Left renal cortex interstitium (tissue), 4 donors: ENCODE measurements at places on chromosomes 5 and 9.
A peak's percentile ranks its signal among the peaks of the same experiment; 100 is the strongest.

DNA sequence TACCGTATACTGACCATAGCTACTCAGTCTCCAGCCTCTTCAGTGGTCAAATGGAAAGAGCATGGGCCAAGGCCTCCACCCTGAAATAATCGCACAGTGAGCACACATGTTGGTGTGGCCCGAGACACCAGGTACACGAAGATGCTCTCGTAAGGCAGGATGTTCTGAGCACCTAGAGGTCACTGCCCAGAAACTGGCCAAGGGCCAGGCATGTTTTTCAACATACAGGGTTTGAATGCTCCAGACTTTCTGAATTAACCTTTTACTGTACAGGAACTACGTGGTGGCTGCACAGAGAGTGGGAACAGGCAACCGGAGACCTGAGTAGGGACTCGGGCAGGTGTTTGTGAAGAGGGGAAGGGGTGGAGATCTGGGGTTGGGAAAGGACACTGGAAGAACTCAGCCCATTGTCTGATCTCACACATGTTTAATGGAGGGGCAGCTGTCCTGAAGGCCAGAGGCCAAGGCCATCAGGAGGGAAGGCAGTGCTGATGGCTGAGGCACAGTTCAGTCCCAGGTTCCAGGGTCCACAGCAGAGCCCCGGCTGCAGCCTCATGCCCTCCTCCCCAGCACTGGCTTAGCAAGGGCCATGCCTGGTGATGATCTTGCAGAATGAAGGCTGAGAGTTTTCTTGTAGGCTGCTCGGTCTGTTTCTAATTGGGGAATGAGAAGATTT is 48.5 kb upstream of the ANKRD18A start:
- no peak for DNase-seq

GRCh38 chr9:94630281-94630680 is 9.0 kb downstream of the FBP1 start:
- no peak for DNase-seq

DNA sequence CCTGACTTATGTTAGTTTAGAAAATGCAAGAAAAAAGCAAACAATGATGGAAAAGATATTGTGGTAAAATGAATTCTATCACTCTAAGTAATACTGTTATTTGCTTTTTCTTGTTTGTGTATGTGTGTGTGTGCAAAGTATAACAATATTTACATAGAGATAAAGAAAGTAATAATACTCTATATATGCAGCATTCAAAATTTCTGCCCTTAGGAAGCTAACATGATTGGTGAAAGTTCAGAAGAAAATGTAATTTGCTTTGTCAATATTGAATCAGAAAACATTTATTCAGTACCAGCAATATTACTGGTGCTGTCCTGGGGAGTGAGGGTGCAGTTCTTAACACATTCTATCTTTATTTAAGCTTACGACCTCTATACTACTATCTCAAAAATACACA is 12.9 kb upstream of the PRDM9 start:
- no peak for DNase-seq

DNA sequence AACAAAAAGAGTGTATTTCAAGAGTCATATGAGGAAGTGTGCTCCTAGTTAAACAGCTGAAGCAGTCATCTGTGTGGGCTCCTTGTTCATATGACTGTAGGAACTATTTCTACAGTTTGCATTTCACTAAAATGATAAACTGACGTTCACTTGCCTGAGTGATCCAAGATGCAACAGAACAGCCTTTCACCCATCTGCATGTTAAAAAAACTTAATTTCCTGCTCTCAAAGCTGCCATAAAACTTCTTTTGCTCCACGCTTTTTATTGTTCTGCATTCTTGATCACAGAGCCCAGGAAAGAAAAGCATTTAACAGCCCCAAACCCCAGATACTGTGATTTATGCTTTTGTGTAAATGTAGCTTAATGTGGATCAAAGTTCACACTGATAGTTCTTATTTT is 43.9 kb downstream of the ZNF608 start:
- DNase-seq = no peak

DNA sequence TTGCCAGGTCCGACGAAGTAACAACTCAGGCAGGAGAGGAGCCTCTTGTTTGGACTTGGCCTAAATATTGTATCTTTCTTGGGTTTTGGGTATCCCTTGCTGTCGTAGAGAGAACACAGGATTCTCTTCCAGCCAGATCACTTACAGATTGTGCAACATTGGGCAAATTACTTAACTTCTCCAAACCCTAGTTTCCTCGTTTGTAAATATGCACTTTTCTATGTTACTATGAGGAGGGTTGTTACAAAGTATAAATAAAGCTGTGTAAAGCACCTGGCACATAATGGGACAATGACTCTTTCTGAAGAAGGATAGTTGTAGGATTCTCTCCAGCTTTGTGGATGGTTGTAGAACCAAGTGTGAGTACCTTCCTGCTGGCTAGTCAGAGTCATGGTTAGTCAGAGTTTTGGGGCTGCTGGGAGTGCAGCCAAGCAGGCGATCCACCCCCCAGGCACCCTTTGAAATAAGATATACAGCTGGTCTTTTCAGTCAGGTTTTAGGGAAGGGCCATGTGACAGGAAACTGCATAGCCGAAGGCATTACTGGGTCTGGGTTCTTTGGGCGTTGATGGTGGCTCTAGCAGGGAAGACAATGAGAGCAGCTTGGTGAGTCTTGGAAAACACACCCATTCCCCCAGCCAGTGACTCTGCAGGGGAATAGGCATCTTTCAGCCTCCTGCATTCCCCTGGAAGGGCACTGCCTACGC is 49.9 kb upstream of the GDNF start:
- DNase-seq = no peak

GRCh38 chr5:152358861-152359568 is 46.1 kb downstream of the NMUR2 start:
- no peak for DNase-seq

GRCh38 chr5:32504989-32505596 is 60.6 kb upstream of the ZFR start:
- peak; percentile 64 for DNase-seq

DNA sequence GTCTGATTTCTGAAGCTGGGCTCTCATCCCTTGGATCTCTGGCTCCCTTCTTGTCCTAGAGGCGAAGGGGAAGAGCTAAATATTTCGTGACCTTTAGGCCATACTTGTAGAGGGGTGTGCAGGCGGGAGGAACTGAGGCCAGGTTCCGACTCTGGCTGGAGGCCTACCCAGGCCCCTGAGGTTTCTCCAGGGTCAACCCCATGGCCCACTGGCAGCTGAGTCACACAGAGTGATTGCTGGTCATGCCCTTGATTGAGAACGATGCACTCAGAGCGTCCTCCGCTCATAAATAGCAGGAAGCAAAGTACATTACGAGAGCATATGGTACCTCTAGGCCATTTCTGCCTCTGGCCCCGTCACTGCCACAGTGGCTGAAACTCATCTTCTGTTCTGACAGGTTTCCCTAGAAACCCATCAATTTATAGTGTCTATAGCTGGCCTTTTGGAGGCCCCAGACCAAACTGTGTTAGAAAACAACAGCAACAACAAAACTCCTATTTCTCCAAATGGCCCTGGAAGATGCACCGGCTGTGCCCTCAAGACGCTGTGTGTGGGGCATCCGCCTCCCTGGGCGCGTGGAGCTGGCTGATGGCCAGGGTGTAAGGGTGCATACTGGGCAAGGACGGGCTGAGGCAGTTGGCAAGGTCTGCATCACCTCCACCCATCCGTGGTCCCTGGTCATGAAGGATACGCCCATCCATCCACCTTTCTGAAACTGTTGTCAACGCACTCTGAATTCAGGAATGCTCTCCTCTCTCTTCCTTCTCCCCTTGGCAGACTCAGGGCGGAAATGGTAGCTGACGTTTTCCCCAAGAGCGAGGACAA is 32.9 kb upstream of the FCN1 start:
- no peak for DNase-seq

DNA sequence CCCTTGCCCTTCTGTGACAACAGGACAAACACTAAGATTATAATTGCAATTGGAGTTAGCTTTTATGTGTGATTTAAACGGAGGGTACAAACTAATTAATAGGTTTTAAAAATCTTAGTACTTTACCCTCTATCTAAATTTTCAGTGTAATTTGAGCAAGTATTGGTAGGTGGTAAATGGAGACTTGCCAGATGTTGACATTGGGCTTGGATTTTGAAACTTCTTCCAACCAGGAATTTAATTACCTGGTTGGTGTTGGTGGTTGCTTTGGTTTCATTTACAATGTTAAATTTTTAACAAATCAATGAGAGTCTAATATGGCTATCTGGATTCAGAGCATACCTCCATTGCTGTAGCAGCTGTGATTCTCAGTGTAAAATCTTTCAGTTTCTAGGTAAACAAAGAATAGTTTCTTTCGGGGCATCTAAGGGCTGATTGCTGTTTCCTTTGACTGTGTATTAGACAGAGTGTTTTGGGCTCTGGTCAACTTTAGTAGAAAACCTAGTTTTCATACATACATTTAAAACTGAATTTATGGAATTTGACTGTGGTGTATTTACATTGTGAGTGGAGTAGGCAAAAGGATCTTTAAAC is 1.9 kb downstream of the DAPK1 start:
- DNase-seq = no peak

- DNase-seq = no peak
Measured at GRCh38 chr5:76386360-76386759, 16.7 kb upstream of the IQGAP2 start.

- DNase-seq = no peak
Measured at GRCh38 chr9:708551-709432, 132.7 kb upstream of the DMRT1 start.

GRCh38 chr9:85178474-85178873 is 508.9 kb downstream of the NTRK2 start:
- peak; percentile 37 for DNase-seq

- no peak for DNase-seq
Measured at GRCh38 chr9:20320921-20321320, 301.4 kb downstream of the MLLT3 start.

DNA sequence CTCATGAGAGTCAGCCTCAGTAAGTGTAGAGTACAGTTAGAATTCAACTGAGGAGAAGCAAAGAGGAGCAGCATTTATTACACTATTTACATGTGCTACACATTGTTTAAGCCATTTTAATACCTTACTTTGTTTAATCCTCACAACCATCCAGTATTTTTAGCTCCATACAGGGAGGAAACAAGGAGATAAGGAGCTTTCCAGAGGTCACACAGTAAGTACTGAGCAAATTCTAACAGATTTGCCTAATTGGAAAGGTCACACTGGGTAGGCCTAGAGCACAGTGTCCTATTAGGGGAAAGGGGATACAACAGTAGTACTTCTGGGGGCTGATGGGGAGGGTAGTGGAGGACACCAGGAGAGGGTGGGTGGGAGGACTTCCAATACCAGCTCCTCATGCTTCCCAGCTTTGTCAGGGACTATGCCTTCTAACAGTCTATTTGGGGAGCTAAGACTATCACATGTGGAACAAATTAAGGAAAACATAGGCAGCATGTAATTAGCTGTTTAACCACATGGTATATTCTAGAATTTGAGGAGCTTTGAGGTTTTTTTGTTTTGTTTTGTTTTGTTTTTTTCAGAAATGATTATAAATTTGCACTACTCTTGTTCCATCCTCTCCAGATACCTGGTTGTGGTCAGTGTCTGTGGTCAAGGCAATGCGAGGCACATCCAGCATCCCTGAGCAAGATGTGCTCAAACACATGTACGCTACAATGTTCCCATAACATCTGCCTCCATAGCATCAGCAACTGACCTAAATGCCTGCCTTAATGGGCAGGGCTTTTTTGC is 96.0 kb upstream of the SLC12A2 start:
- DNase-seq = no peak

DNA sequence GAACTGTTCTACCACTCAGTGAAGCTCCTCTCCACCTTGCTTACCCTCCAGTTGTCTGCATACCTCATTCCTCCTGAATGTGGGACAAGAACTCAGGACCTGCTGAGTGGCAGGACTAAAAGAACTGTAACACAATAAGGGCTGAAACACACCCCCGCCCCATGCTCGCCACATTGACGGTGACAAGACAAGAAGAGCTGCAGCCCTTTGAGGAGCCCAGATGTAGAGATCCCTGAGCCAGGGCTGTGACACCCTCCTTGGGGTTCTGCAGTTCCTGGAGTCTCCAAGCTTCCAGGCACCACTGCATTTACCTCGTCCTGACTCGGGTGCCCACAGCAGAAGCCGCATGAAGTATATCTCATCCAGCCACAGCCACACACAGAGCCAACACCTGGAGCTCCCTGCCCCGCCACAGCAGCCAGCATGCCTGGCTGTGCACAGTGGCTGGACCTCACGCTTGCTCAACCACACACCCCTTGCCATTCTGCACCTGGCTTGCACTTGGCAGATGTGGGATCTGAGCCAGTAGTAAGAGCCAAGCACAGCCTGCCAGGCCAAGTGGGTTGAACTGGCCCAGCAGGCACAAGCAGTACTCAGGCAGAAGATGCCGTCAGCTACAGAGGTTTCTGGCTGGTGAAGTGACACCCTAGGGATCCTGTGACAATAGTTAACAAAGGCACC is 166.1 kb downstream of the RNF180 start:
- DNase-seq = no peak

DNA sequence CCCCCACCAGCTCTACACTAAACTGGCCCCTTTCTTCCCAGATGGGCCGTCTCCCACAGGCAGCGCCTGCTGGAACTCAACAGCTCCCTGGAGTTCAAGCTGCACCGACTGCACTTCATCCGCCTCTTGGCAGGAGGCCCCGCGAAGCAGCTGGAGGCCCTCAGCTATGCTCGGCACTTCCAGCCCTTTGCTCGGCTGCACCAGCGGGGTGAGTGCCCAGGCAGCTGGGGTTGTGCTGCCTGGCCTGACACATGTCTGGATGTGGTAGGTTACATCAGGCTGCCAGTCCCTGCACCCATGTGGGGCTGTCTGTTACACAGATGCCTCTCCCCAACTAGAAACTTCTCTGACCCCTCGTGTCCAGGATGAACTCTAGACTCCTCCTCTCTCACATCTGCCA is 9.8 kb downstream of the NHP2 start:
- DNase-seq = no peak

DNA sequence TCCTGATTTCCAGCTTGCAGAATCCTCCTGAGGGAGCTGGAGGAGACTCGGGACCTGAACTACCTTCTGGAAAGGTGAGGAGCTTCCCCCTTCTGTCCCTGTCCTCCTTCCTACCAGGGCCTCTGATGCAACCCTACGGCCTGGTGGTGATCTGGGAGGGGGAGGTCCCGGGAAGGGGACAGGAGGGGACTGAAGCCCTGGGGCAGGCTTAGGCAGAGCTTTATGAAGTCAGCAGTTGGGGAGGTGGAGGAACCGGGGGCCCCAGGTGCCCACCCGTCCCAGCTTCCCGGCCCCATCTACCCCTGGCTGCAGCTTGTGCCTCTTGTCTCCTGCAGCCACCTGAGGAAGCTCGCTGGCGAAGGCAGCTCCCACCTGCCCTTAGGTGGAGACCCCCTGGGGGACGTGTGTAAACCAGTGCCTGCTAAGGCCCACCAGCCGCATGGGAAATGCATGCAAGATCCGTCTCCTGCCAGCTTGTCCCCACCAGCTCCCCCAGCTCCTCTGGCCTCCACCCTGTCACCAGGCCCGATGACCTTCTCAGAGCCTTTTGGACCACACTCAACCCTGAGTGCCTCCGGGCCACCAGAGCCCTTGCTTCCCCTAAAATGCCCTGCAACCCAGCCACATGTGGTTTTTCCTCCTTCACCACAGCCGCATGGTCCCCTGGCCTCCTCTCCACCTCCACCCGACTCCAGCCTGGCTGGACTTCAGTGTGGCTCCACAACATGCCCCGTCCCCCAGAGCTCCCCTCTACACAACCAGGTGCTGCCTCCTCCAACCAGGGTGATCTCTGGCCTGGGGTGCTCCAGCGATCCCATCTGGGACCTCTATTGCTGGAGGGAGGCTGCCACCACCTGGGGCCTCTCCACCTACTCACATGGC is 2.1 kb downstream of the SPATA31E1 start:
- DNase-seq = no peak
